GM12891 (cell line): ENCODE measurements at places on chromosomes 6 and 20.
A peak's percentile ranks its signal among the peaks of the same experiment; 100 is the strongest.

GRCh38 chr6:28597217-28597835 lies 71.6 kb downstream of the GPX5 start:
- DNase-seq = no peak

DNA sequence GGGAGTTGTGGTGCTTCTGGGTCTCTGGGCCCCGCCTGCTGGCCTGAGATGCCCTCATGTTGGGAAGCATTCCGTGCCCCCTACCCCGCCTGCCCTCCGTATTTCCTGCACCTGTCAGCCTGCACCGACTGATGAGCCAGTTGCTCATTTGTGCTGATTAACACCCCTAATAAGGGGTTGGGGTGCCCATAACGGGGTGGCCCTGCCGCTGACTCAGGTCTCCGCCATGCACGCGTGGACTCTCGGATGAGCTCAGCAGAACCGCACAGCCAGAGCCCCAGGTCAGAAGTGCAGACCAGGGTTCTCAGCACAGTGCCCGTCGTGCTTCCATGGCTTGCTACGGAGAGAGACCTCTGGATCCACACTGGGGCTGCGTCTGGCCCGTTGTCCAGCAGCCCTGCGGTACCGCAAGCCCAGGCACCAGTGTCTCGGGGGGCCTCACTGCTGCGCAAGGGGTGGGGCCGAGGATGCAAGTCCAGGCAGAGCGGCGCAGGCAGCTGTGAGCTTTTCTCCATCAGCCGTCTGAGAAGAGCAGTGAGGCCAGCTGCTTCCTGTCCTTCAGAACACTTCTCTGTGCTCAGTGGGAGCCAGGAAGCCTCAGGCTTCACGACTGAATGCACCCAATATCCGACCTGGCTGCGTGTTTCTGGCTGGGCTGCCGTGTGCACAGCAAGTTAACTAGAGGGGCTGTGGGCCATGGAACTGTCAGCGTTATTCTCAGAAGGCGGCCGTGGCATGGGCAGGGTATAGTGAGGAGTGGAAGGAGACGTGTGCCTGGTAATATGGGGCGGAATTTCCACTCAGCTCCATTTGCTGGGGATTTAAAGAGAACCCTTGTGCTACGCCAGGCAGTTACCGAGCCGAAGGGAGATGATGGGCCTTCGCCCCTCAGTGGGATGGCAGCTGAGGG lies 18.6 kb downstream of the MTG2 start:
- peak; percentile 79 for DNase-seq

DNA sequence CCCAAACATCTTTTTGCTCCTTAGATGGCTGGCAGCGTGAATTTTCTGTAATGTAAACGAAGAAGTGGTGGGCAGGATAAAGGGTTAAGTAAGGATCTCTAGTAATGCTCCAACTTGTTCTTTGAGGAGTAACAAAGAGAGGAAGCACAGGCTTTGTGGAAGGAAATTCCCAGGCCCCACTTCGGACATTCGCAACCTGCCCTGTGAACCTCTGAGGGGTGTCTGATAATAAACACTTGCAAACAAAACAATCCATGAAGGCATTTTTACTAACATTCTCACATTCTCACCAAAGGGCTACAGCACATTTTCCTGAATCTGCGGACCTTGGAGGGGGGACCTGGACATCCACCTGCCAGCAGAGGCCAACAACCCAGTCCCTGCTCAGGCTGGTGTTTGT lies 25.8 kb upstream of the ADGRF5 start:
- DNase-seq = no peak

DNA sequence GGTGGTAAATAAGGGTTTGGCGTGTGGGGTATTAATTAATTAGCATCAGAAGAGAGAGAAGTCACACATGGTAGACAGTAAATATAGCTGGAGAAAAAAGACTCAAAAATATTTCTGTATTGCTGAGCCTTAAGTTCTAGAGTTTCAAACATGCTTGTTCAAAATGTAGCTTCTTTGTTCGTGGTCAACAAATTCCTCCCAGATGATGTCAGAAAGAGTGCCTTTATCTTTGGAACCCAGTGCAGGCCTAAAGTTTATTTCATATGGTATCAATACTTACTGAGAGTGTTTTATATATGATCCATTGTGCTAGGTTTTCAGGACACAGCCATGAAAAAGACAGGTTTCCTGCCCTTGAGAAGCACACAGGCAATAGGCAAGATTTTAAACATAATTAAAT lies 18.3 kb downstream of the MARCKS start:
- DNase-seq = no peak

DNA sequence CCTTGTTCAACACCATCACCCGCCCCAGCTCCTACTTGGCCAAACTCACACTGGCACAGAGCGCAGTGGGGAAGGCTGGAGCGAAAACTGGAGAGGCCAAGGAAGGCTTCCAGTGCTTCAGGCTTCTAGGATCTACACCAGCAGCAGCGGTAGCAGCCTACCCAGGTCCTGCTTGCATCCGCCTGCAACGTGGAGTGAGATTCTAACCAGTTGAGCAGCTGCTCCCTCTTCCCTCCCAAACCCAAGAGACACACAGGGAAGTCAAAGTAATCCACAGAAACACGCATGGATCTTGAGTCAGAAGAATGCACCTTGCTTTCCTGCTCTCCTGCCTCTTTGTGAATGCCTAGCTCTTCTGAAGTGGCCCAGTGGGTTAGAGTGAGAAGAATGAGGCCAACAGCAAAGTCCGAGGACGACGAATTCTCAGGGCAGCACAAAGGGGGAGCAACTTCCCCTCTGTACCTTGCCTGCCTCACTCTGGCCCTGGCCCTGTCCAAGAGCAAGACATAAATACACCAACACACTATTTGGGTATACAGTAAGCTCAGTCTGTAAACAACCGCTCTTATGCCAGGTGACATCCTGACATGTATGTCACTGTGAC lies 95.9 kb upstream of the FOXQ1 start:
- DNase-seq = no peak

DNA sequence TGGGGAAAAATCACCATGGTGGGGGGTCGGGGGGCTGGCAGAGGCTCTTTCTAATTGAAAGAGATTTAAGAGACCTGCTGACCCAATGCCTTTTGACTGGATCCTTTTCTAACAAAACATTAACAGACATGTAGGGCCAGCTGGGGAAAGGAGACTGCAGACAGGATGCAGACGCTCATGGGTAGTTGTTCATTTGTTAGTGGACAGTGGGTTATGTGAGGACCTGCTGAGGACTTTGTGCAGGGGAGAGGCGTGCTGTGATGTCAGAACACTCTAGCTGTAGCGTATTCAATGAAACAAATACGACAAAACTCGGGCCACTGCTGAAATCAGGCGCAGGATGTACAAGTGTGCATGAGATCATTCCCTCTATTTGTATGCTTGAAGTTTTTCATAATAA lies 1.2 kb downstream of the IP6K3 start:
- DNase-seq = no peak

- DNase-seq = no peak
Measured at GRCh38 chr6:117597755-117598154, 4.6 kb downstream of the GOPC start.

DNA sequence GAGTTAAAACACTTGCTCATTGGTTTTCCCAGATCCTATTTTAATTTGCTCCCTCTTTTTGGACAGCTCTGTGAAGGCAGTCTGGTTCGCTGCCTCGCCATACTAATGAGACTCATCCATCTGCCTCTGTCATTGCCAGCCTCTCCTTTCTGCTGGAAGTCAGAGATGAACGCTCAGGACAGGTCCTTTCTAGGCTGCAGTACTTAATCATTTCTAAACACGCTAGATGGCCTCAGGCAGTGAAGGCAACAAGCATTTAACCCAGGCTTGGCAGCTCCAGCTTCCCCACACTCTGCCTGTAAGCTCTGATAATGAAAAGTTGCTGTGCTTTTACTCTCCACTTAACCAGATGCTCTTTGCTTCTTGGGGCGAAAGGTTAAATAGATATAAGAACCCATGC lies 286.7 kb upstream of the POU3F2 start:
- no peak for DNase-seq

DNA sequence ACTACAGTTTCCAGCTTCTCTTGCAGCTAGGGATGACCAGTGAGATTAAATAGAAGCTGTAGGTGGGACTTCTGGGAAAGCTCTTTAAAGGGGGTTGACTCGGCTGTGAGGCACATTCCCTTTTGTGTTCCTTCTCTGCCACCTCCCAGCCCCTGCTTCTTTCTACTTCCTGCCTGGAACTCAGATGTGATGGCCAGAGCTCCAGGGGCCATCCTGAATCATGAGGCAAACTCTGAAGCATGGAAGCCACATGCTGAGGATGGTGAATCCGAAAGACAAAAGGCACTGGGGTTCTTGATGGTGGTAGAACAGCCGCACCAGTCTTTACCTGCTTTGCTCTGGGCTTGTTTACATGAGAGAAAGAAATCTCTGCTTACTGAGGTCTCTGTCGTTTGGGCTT lies 9.1 kb downstream of the CEBPB start:
- no peak for DNase-seq

GRCh38 chr6:84061174-84061573 lies 27.6 kb downstream of the MRAP2 start:
- no peak for DNase-seq

- no peak for DNase-seq
Measured at GRCh38 chr20:16462711-16463110, 110.5 kb downstream of the KIF16B start.

DNA sequence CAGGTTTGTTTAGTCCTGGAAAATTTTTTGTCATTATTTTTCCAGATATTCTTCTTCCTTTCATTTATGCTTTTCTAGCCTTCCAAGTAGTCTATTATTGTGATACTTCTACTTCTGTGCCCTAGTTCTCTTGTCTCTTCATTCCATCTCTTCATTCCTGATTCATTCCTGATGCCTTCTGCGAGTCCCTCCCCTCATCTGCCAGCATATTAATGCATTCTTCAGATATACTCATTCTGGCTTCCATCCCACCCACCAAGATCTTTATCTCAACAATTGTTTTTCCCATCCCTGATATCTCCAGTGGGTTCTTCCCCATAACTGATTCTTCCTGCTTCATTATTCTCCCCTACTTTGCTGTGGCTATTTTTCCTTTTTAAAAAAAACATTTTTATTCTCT lies 35.2 kb downstream of the ALDH5A1 start:
- no peak for DNase-seq

DNA sequence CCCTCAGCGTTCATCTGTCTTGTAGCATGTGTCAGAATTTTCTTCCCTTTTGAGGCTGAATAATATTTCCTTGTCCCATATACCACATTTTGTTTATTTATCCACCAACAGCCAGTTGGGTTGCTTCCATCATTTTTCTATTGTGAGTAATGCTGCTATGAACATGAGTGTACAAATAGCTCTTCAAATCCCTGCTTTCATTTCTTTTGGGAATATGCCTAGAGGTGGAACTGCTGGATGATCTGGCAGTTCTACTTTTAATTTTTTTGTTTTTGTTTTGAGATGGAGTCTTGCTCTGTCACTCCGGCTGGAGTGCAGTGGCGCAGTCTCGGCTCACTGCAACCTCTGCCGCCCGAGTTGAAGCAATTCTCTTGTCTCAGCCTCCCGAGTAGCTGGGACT lies 64.7 kb downstream of the SASH1 start:
- no peak for DNase-seq

DNA sequence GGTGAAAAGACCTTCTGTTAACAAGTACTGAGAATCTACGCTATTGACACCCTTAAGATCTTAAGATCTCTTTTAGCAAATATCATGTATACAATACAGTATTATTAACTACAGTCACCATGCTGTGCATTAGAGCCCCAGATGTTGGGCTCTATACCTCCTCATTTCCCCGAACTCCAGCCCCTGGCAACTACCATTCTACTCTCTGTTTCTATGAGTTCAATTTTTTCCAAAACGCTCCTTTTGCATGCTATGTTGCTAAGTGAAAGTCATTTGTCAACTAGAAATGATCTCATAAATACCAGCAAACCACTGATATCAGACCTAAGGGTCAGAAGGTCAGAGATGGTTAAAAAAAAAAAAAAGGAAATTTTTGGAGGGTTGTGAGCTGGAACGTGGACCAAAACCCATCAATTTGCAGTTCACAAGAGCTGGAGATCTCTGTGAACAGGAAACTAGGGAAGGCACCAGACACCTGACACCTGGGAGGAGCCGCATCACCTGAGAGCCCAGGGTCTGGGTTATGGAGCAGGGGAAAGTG lies 122.0 kb upstream of the KCNK16 start:
- no peak for DNase-seq

DNA sequence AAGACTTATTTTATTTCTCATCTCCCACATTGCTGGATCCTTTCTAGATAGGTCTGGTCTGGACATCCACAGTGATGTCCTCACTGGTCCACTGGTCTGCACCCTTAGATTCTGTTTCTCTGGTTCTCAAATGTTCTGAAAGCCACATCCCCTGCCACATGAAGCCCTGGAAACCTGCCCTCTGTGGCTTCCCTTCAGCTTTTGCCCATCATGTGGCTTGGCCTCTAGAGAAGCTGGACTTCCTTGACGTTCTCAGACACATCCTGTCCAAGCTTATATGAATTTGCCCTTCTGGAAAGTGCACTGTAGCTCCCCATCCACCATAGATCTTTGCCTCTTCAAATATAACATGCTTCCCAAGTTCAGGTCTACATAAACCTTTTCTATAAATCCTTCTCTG lies 18.5 kb downstream of the CST4 start:
- no peak for DNase-seq

GRCh38 chr6:147869869-147870268 lies 361.4 kb downstream of the SAMD5 start:
- DNase-seq = no peak

GRCh38 chr6:143773506-143774150 lies 69.5 kb upstream of the LTV1 start:
- DNase-seq = no peak

DNA sequence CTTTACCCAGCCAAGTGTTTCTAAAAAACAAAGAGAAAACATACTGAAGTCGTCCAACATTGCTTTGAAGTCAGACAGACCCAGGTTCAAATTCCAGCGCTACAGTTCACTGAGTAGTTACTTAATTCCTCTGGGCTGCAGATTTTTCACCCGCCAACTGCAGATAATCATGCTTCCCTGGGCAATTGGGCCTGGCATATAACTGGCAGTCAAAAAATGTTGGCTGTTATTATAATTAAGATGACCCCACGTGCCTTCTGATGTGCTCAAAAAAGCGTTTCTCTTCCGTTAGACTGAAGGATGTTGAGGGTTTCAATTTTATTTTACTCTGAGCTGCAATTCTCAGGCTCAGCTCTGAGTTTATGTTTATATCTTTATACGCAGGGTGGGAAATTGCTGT lies 156.1 kb upstream of the CITED2 start:
- no peak for DNase-seq

GRCh38 chr6:114135363-114135971 lies 164.5 kb upstream of the HDAC2 start:
- no peak for DNase-seq

- DNase-seq = no peak
Measured at GRCh38 chr6:53830366-53830765, 35.6 kb downstream of the LRRC1 start.

GRCh38 chr6:57017841-57018240 lies 28.7 kb upstream of the KIAA1586 start:
- no peak for DNase-seq
